ENCODE measurements at places on chromosomes 1 and 21.

DNA sequence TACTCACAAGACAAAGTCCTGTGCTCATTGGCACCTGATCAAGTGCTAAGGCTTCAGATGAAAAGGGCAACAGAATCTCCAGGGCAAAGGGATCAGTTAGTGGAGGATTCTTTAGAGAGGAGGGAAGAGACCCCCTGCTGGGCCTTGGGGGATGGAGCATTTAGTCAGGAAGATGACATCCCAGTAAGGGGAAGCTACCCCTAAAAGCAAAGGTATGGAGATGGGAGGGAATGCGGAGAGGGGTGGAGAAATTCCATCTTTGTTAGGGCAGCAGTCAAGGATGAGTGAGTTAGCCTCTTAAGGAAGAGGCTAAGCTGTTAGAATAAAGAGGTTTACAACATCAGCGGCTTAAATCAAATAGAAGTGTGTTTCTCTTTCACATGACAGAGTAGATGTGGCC, 67.4 kb downstream of the ST6GALNAC3 start:
- no peak for DNase-seq

- DNase-seq = no peak
Measured at GRCh38 chr1:44620072-44620471, 54.2 kb downstream of the TMEM53 start.

DNA sequence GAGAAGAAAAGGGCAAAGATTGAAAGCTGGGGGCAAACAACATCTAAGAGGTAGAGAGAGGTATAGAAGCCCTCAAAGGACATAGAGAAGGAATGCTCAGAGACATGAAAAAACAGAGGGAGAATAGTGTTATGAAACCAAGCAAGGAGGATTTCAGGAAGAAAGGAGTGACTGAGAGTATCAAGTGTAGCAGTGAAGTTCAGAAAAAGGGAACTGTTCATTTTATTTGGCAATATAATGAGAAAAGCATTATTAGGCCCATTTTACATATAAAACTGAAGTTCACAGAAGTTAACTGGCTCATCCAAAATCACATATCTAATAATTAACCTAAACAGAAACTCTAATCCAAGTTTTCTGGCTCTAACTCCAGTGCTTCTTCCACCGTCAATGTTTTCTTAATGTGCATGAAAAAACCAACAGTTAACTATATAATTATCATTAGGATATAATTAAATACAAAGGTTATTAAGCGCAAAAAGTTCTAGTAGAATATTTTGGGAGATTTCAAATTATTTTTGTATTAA, 17.7 kb downstream of the NEXN start:
- DNase-seq = no peak

GRCh38 chr1:68173936-68174737, 58.2 kb downstream of the WLS start:
- DNase-seq = peak; percentile 19

DNA sequence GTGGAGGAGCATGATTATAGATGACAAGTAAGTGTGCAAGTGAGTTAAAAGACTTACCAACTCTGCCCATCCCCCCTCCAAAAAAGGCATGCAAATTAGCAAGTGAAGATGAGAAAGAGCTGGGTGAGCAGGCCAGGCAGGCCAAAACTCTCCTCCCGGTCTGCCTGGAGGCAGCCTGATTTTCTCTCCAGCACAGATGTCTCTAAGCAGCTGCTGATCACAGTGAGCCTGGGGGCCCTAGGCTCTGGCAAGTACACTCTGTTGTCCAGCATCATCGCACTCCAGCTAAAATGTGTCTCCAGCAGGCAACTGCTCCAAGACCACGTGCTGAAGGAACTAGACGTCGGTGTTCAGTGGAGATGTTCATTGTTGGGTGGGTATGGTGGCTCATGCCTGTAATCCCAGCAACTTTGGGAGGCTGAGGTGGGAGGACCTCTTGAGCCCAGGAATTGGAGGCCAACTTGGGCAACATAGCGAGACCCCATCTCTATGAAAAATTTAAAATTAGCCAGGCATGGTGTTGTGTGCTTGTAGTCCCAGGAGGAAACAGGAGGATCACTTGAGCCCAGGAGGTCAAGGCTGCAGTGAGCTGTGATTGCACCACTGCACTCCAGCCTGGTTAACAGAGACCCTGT, 56.7 kb upstream of the PUM1 start:
- DNase-seq = no peak

DNA sequence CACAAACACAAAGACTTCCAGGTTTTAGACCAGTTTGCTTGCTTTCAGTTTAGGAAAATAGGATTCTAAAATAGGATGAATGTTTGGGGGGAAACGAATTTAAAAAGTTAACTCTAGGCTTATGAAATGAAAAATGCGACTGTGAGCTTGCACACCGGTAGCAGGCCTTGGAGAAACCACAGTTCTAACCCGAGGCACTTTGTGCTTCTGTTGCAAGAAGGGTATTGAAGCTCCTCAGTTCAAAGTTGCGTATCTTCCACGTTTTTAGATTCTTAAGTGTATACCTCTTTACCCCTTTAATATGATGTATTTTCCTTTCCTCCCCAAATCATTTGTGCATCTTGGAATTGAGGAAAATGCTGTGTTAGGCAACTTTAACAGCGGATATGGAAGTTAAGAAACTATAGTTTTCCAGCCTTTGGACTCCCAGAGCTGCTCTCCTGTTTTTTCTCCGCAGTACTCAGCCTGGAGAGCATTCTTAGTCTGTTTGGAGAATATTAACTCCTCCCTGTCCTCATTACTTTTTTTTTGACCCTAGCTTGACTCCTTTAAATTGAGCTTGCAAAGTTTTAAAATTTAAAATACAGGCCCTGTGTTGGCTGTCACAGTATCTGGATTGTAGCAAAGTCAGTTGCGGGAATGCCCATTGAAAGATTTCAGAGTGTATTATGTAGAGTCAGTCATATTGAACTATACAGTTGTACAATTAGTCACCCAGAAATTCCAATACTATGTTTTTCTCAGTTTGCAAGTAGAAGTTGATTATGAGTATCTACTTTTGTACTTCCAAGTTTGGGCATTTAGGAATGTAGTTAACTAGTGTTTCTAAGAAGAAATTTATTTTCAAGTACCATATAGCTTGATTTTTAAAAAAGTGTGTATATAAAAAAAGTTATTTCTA, 2.6 kb downstream of the MRPS6 start:
- DNase-seq = no peak

- DNase-seq = no peak
Measured at GRCh38 chr21:31686272-31686915, 26.9 kb downstream of the SOD1 start.

DNA sequence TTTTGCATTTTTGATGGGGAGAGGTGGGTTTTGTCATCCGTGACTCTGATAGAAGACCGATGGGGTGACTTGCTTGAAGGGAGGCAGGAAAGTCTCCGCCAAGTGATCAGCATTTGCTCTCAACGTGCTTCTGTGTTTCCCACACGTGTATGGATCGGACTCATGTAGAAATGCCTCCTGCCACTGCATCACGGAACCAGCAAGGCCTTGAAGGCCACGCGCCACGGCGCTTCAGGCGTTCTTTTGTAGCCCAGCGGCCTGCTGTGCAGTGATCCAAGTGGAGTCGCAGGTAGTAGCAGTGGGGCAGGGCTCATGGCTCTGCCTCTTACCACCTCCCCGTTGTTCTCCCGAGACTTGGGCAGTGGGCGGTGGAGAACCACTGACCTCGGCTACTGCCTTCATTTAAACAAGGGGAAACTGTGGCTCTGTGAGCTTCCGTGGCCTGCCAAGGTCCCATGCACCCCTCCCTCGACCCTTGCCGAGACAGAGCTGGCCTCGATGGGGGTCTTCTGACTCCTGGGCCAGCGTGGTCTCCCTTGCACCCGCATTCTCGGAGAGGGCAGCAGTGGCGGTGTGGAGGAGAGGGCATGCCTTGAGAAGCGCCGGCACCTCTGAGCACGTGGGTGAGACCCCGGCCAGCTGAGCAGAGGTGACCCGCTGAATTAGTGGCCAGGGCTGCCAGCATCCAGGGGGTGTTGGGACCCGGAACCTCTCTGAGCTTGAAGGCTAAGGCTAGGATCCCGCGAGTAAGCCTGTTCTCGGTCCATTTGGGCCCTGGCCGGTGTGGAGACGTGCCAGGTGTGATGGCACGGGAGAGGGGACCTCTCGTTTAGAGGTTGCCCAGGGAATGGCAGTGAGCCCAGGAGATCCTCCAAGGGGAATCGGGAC, 46.1 kb upstream of the ABCG1 start:
- DNase-seq = no peak

DNA sequence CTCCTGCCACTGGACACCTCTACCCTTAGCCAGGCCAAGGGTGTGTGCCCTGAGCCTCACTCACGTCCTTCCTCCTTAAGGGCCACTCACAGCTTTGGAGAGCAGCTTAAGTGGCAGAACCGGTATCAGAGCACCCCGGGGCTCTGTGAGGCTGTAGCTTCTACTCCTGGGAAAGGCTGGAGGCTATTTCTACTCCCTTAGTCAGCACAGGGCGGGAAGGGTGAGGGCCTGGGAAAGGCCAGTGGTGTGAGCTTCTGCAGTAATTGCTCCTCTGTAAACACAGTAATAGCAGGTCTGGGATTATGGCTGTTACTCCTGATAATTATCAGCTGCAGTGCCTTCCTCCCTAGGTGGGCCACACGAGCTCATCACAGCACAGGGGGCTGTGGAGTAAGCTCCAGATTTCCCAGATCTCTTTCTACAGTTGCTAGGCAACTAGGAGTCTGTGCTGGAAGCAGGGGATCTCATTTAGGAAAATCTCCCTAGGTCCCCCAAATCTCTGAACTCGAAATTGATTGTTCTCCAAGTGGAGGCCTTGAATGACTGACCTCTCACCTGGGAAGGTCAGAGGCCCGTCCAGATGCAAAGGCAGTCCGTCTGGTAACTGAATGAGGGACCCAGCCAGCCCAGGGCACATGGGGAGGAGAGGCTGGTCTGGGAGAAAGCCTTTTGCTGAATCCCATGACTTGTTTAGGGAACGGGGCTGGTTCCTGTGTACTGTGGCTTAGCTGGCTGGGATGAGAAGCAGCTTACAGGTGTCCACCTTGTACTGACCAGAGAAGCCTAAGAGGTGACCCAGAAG, 29.3 kb downstream of the IER5 start:
- DNase-seq = no peak

DNA sequence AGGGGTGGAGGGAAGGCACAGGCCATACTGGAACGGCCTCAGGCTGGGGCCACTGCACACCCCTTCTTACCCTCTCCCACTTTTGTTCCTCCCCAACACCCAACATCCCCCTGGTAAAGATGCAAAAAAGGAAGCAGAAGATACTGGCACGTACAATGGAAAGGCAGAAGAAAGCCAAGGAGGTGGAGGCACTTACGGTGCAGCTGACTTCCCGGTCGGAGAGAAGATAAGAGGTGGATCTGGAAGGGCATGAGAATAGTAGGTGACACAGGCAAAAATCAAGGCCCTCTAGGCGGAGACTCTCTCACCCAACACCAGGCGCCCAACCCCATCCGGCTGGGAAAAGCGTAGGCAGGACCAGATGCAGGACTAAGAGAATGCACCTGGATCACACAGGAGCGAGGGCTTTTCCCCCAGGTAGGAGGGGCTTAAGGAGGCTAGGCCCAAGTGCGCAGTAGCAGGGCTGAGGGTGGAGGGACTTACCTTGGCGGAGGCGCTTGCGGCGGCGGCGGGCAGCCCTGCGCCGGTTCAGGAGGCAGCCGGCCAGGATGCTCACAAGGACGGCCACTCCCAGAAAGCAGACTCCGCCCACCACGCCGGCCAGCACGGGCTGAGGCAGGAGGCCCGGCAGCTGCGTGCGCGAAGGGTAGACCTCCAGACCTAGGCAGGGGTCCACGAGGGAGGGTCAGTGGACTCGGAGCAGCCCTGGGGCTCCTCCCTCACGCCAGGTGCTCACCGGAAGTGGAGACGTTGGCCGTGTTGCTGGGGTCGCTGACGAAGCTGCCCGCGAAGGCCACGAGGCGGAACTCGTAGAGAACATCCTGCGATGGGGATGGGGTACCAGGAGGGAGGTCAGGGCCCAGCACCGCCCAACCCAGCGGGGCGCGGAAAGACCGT, 4.1 kb upstream of the TAGLN2 start:
- no peak for DNase-seq

DNA sequence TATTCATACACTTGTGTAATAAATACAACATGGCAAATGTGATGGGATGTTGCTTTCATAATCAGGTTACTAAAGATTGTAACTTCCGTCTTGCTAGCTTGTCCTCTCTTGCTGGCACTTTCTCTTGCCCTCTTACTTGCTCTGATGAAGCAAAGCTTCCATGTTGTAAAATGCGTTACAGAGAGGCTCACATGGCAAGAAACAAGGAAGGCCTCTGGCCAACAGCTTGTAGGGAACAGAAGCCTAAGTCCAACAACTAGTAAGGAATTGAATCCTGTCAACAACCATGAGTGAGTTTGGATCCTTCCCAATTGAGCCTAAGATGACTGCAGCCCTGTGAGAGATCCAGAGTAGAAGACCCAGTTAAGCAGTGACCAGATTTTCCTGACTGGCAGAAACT, 15.4 kb downstream of the TMED5 start:
- no peak for DNase-seq

DNA sequence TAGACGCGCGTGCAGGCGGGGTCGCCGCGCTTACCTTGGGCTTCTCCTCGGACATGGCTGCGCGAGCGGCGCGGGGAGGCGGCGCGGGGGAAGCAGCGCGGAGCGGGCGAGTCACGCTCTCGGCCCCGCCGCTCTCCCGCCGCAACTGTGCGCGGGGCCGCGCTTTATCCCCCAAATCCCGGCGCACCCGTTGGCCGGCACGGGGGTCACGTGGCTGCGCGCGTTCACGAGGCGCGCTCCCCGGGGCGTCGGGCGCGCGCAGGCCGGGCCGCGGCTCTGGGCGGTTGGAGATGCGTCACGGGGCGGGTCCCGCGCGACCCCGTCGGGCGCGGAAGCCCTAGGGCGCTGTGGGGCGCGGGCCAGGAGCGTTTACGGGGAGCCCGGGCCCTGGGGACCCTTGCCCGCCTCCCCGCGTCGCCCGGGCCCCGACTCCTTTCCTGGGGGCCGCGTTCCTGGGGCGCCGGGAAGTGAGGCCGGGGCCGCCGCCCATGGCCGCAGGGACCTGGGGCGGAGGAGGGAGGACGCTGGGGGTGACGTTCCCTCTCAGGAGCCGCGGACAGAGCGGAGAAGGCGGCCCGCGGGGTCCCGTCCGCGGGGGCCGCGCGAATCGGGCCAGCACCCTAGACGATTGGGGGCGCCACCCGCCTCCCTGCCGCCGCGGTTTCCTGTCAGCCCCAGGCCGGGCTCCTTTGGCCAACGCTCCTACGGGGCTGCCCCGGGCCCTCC, at the start of gene SUMO3:
Gene SUMO3, minus strand, starts transcription at position 149 of the 726 bp plus-strand sequence. Its CDS starts 94 bp downstream, at position 55.
- peak; percentile 60 for DNase-seq

- DNase-seq = no peak
Measured at GRCh38 chr1:184541537-184542152, 154.8 kb downstream of the C1orf21 start.

- no peak for DNase-seq
Measured at GRCh38 chr1:185568155-185569123, 165.8 kb upstream of the HMCN1 start.

- DNase-seq = no peak
Measured at GRCh38 chr1:203089651-203090045, 3.8 kb upstream of the MYOG start.

DNA sequence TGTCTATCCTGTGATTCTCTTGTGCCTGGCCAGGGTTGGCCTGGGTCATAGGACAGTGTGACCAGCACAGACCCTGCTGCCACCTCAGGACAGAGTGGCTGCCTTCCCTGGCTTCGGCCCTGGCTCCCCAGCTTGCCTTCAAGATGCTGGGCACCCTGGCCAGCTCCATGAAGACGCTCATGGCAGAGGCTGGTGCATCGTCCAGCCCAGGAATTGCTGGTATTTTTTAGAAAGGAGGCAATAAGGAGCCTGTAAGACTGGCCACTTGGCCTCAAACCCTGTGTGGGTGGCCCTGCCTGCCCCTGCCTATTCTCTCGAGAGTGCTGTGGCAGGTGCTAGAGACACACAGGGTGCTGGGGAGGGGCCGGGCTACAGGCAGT, 70.4 kb upstream of the ACTRT2 start:
- no peak for DNase-seq

GRCh38 chr1:19622204-19622603, 21.9 kb upstream of the NBL1 start:
- no peak for DNase-seq

Measured in hypothalamus (tissue), 51 donors.